ENCODE measurements at places on chromosomes 16 and 17.
A peak's percentile ranks its signal among the peaks of the same experiment; 100 is the strongest.

DNA sequence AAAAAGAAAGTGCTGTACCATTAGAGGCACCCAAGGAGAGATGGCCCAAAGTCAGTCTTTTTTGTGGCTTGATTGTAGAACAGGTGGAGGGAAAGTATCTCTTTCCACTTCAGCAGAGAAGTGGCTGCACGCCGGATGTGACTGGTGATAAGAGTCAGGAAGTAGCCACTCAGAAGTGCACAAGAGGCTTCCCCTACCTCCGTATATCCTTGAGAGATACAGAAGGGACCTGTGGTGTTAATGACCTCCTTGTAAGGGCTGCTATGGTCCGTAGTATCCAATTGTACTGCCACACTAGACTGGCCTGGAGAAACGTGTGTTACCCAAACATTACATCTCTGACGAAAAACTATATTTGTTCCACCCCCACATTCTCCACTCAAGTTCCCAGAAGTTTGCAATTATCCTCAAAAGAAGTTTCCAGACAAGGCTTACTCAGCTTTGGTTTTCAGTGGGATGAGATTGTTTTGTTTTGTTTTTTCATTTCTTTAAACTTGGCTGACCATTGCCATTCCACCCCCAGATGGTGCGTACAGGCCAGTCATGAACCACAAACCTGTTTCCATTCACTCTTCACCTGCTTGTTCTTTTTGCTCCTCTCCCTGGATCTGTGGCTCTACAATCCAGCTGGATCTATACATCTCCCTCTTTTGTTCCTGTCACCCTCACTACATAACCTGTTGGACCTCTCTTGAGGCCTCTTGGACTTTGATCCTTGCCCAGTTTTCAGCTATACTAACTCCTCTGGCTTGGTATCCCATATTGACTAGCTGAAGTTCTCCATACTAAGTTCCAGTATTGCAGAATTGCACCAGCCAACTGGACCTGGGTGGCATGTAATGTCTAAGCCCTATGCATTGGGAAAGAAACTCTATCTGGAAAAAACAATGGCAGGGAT lies 20.7 kb upstream of the MED13 start:
- DNase-seq = no peak

DNA sequence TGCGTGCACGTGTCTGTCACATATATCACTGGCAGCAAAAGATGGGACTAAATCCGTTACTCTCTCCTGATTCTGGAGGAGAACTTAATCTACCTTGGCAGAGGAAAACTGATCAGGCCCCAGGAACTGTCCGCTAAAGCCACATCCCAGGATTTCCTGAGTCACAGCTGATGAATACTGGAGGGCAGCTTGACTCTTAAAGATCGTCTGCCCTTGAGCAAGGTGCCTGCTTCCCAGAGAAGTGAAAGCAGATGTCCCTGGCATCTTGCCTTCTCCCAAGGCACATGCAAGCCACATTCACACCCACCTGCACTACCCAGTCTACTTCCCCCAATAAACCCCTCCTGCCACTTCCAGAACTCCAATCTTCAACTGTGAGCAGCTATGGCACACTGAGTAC lies 99.8 kb downstream of the CPPED1 start:
- no peak for DNase-seq

DNA sequence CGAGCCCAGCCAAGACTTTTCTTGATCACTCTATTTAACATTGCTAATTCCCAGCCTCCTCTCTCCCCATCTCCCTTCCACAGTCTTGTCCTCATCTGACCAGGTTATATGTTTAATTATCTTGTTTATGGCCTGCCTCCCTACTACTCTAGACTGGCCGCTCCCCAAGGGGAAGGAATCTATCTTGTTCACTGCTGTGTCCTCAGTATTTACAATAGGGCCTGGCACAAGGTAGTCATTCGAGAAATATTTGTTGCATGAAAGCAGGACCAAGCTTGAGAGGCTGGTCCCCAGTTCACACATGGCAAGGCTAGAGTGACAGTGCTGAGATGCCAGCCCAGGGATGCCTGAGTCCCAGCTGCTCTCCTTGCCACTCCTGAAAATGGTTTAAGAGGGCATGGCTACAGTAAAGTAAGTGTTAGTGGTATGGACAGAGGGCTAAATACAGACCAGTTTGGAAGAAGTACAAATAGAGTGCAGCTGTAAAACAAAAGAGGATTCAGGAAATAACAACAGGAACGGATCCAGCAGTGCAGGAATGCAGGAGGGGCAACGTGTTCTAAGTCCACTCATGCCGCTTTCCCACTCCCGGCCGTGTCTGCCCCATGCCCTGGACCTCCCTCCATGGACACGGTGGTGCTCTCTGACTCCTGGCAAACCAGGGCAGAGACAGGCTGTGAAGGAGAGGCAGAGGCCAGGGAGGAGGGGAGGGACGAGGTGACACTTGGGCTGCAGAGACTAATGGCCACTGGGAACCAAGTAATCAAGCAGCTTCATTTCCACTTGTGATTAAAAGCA lies 65.6 kb downstream of the TOM1L2 start:
- no peak for DNase-seq

DNA sequence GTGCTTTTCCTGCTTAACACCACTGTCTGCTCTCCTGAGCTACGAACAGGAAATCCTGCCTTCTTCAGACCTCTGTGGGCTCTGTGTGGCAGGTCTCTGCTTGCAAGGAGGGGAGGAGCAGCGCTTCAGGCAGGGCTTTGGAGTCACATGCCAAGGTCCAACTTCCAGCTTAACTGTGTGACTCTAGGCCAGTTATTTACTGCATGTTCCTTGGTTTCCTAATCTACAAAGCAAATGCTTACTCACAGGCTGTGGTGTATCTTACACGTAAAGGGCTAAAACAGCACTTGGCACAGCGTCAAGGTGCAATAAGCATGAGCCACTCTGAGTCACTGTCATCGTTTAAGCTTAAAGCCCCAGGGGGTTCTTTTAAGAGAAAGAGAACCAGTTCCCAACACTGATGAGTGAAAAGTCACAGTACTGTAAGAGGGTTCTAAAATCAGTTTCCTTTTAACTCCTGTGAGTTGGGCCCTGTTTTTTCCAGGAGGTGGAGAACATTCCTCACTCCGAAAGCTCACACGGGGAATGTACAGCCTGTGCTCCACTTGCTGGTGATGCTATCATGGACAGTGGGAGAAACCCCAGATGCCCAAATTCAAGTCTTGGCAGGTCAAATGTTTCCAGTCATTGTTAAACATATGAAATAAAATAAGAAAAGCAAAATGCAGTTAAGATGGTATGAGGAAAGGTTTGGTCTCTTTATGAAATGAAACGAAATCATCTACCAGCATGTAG lies 54.1 kb upstream of the BCAR1 start:
- DNase-seq = peak; percentile 5

DNA sequence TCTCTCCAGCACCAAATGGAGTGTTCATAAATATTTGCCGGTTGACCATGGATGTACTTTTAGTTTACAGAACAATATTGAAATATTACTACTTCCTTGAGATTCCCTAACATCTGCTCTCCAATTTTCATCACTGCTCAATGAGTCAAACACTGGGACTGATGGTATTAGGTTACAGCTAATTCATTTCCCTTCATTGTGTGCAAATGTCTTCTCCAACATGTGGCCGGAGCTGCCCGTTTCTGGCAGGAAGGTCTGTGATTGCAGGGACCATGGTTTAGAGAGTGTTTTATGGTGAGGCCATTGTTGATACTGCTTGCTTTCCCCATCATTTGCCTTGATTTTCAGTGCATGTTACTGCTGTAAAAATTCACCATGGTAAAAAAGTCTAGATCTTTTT lies 209.3 kb downstream of the HS3ST3B1 start:
- no peak for DNase-seq

DNA sequence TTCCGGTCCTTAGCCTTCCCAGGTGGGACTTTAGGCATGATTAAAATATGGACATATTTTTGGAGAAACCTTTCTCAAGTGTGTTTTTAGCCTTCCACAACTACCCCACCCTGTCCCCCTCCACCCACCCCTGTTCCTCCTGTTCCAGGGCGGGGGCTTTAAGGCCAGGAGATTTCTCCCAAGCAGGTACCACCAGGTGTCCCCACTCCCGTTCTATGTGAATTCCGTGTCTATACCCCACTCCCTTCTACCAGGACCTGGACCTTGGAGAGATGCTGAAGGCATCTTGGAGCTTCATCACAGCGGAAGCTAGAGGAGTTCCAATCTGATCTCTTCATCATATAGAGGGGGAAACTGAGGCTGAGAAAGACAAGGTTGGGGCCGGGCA lies 9.7 kb downstream of the CA4 start:
- DNase-seq = no peak

GRCh38 chr17:16282522-16282921 lies 65.5 kb downstream of the PIGL start:
- DNase-seq = no peak

GRCh38 chr17:77549726-77550366 lies 408.7 kb upstream of the TNRC6C start:
- no peak for DNase-seq

GRCh38 chr17:79330696-79331095 lies 256.1 kb downstream of the ENGASE start:
- no peak for DNase-seq

DNA sequence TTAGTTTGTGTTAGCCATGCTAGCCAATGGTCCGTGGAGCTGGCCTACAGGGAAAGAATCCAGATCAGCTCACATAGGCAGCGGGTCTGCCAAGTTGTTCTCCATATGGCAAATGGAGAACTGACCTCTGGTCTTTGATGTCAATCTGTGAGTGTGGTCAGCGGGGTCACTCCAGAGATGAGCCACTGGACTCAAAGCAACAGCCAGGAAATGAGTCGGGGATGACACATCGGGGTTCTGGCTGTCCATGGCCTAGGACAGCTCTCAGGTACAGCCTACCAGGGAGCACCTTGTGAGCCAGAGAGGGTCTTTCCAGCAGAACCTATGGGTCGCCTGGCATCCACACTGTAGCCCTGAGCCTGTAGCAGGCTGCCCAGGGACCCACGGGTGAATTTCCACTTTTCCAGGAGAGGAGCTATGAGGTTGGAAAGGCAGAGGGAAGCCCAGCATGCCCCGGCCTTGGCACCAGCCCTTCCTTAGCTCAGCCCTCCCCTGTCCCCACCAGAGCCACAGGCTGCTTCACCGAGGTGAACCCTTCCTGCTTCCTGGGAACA lies 203.0 kb upstream of the TNRC6C start:
- DNase-seq = no peak

GRCh38 chr17:29039764-29040598 lies 3.0 kb upstream of the PIPOX start:
- DNase-seq = no peak

Measured in stimulated activated naive CD4-positive, alpha-beta T cell treated with Interleukin-2 at 50 U/mL for 16 hours (primary cell).